ENCODE measurements at places on chromosomes 4 and X.

DNA sequence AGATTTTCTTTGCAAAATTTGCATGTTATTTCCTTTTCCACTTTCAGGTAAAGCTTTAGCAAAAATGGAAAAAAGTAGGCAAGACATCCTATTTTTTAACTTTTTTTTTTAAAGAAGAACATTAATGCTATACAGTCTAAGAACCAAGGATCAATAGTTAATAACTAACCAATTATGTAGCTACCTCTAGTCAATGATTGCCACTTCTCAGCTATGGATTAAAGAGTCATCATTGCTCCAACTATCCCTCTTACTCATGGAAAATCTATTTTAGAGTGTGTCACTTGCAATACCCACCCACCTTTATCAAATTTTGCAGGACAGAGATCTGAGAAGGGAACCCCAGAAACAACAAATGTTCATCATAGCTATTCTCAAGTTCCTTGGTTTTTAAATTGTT is 223.1 kb downstream of the ANK2 start:
- no peak for DNase-seq

DNA sequence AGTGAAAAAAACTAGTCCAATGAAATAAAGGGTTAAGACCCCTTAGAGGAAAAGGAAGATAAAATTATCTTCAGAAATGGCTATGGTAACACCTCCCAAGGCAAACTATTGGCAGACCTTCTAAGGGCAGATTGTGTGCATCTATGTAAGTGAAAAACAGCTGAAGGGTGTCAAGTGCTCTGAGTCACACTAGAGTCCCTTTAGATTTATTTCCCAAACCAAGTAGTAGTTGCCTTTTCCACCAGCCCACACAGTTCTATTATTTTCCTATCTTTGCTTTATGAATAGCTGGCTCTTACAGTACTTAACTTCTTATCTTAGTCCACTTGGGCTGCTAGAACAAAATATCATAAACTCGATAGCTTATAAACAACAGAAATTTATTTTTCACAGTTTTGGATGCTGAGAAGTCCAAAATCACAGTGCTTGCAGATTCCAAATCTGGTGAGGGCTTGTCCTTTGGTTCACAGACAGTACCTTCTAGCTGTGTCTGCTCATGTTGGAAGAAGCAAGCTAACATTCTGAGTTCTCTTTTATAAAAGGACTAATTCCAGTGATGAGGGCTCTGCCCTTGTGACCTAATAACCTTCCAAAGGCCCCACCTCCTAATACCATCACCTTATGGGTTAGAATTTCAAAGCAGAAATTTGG is 143.6 kb downstream of the GRID2 start:
- DNase-seq, result no peak

GRCh38 chr4:164997324-164997723 is 19.9 kb upstream of the TRIM61 start:
- DNase-seq, result peak; percentile 11

GRCh38 chr4:25930731-25931354 is 16.8 kb downstream of the SMIM20 start:
- DNase-seq, result peak; percentile 63

GRCh38 chr4:99669084-99669483 is 11.5 kb upstream of the C4orf54 start:
- no peak for DNase-seq

- no peak for DNase-seq
Observed at GRCh38 chr4:122658818-122659295, 38.0 kb upstream of the IL21 start.

GRCh38 chr4:152054731-152055130 is 293.9 kb upstream of the GATB start:
- DNase-seq, result no peak

DNA sequence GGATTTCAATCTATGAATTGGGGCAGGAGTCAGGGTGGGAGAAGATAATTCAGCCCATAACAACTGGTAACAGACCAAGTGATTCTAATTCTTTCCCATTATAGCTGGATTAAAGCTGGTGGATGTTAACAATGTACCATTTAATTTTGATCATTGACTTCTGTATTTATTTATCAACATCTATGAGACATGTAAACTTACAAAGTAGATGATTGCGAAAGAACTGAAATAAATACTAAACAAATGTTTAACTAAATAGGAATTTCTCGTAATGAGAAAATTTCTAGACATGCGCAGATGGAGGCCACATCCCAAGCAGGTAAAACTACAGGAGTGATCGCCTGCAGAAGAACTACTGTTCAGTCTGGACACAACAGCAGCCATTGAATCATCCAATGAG is 107.1 kb downstream of the NR3C2 start:
- DNase-seq, result no peak

DNA sequence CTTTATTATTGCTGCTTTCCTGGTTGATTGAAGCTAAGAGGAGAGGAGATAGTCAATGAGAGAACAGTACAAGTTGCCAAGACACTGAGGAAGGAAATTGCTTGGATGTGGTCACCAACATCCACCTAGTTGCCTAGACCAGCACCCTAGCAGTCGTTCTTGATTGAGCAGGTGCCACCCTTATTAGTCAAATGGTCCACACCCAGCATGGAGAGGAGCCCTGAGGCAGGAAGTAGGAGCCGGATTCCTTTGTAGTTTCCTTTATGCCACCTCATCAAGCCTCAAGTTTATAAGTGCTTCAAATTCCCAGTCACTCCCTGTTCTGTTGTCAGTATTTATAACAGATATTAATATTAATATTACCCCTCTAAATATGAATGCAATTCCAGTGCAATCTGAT is 19.1 kb downstream of the PAGE2 start:
- no peak for DNase-seq

DNA sequence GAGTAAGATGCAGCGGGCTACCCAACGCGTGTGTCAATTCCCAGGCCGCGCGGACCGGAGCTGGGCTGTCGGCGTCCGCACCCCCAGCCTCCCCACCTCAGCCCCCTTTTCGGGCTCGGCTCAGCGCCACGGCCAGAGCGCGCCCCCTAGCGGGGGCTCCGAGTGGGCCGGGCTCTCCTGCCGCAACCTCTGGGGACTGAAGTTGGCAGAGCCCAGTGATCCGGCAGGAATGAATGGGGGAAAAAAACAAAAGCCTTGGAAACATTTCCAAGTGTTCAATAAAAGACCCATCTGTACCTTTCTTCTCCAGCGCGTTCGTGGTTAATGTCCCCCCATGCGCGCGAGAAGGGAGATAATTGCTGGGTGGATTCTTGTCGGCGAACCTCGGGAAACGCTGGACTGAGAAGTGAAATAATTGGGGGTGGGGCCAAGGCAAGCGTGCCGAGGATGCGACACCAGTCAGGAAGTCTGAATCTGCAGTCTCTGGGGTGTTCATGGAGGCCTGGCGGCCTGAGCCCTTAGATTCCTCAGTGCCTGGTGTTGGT is 5.2 kb upstream of the ARX start:
- DNase-seq, result no peak

DNA sequence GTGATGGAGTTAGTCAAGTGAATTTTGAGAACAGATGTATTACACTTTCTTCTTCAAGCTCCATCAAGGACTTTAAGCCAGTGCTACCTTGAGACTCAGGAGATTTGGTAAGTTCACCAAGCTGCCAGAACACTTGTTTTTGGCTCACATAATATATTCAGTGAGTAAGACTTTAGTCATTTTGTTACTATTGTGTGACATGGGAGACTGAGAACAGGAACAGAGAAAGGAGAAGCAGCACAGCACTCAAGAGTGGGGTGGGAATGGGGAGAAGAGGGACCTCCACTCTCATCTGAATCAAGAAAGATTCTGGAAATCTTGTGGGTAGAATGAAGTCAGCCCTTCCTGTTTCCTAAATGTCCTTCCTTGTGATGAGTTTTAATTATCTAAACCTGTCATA is 87.3 kb upstream of the TET2 start:
- peak; percentile 16 for DNase-seq

DNA sequence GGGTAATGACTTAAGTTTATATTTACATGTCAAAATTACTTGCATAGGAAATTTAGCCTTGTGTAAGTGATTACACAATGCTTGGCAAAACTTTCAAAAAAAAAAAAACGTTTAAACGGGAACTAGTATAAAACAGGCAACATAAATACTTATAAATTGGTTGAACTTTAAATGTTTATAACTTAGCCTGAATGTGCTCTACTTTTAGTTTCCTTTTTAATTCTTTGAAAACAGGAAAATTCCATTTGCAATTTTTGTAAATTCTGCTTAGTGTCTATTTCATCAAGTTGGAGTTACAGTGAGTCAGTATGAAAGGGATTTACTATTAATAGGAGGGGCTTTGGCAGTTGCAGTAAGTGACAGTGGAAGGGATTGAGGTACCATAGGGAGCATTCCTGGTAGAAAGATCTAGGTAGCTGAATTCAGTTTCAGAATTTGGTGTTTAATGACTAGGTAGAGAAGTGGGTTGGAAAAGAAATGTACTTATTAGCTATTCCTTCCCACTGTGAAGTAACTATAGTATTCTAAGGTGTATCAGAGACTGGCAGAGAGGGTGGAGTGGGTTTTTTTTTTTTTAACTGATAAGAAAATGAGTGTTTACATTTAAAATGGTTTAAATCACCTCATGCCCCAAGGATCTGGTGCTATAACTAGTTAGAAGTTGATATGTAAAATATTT is 2.8 kb downstream of the STAG2 start:
- peak; percentile 2 for DNase-seq

- peak; percentile 87 for DNase-seq
Observed at GRCh38 chr4:169115897-169116254, 105.8 kb upstream of the CBR4 start.

- no peak for DNase-seq
Observed at GRCh38 chrX:15056044-15056443, 182.8 kb downstream of the MOSPD2 start.

DNA sequence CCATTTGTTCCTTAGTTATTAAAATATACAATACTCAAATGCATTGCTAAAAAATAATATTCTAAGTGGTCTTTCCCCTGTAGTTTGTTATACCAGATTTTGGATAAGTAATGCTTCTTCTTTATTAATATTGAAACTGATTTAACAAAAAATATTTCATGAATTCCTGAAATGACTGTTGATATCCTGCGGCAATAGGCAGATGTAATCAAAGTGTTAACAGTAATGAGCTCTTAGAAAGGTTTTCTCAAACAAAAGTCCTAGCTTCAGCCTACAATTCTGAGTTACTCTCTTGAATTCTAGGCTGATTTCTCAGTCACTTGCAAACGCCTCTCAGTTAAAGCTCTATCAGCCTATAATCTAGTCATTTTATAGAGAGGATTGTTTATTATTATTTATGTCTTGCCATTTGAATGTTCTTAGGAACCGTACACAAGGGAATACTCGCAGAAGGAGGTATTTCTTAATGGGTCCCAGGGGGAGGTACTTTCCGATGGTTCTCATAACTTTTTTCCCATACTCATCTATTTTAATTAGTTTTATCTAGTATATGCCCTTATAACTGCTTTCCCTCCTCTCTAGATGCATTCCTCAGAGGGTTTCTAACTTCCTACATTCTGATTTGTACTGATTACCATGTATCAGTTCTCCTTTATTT is 96.8 kb downstream of the FNIP2 start:
- DNase-seq, result no peak

DNA sequence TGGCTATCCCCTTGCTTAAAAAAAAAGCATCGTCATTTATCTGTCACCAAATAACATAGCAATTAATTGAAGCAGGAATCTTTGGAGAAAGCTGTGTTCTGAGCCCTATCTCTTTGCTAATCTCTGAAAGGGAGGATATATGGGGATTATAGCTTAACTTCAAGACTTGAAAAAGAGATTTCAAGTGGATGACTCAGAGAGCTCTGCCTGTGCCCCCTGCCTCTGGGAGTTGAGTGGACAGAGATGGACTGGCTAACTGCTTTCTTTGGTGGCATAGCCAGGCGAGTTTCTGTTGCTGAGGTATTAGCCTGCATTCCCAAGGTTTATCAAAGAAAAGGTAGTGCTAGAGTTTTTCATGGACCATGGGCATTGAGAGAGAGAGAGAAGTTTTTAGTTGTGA is 91.6 kb downstream of the DDIT4L start:
- DNase-seq, result no peak

DNA sequence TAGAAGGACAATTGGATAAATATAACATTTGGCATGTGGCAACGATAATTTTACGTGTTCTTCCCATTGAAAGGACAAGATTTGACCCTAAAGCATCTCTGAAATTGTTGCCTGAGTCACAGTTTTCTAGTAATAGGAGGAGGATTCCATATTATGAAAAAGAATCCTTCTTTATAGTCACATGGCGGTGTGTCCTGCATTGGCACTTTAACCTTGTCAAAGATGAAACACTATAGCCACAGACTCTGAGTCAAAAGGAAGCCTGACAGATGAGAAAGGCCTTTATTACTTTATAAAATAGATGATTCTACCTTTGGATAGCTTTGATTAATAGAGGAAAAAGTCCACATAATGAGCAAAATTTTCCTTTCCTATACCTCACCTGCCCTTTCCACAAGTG is 11.5 kb downstream of the LNX1 start:
- DNase-seq, result no peak

DNA sequence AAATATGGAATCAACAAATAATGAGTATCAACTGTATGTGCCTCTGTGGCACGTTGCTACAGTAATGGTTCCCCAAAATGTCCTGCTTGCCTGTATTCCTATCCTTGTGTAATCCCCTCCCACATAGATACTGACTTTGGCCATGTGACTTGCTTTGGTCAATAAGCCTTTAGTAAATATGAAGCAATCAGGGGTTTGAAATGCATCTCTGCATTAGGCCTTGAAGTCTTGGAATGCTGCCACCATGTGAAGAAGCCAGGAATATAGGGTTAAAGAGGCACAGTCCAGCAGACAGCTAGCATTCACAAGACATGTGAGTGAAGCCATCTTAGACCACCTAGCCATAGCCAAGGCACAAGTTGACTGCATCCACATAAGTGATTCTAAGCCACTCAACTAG is 190.9 kb downstream of the GABRB1 start:
- no peak for DNase-seq

GRCh38 chrX:136519069-136519468 is 12.9 kb upstream of the VGLL1 start:
- no peak for DNase-seq

DNA sequence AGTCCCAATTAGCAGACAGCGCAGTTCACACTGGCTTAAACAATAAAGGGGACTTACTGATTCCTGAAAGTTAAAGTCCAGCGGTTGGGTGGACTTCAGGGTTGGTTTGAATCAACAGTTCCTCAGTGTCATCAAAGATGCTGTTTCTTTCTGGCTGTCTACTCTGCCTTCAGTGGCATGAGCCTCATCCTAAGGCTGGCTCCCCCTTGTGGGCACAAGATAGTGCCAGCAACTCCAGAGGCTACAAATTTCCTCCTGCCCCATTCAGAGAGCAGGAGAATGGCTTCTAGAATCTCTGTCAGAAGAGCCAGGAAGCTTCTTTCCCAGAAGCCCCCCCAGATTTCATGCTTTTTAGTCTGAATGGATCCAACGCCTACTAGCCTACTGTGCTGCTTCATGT is 82.4 kb upstream of the MTM1 start:
- peak; percentile 58 for DNase-seq

- DNase-seq, result peak; percentile 31
Observed at GRCh38 chr4:94714365-94715160, 43.2 kb upstream of the BMPR1B start.

Data from RPMI7951 (cell line).